Heart left ventricle (tissue), 16 donors: ENCODE measurements at places on chromosomes 5 and 9. TPM values are rescaled to one million over a fixed set of nuclear protein-coding genes. Genes with fewer than 3 reads are reported as not detected.

PCDHA11 gene
- not detected for total RNA-seq

DNA sequence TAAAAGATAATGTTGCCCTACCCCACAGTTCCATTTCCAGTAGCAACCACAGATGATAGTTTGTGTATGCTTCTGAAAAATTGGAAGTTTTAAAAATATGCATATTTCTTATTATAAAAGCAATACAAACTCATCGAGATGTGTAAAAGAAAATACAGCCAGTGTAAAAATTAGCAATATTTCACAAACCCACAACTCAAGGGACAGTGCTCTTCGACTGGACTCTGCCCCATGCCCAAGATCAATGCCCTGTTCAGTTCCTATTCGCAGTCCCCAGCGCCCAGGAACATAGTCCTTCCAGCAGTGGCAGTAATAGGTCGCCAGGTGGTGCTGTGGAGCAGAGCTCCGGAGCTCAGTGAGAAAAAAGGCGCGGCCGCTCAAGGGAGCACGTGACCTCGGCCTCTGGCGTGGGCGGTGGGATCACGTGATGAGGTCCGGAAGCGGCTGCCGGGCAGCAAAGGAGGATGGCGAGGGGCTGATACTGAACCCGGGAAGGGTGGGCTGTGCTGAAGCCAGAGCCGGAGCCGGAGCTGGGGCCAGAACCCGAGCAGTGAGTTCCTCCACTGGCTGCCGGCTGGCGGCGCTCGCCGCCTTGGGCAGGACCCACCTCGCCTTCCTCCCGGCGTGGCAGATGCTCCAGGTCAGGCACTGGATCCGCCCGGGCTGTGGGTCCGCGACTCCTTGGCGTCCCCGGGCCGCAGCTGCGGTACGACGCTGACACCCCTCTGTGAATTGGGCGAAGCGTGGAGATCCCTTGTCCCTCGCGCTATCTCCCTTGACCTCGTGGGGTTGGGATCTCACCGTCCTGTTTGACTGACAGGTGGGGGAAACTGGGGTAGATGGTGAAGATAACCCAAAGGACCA is at the start of gene SLC36A1:
SLC36A1 (plus strand) TSS at position 430 of the 864 bp plus-strand sequence. CDS start 11,190 bp downstream, outside the sequence.
- DNase-seq: peak; percentile 93

- DNase-seq: peak; percentile 54
These were observed 69.0 kb downstream of the SLC28A3 start for GRCh38 chr9:84271531-84271900.

DNA sequence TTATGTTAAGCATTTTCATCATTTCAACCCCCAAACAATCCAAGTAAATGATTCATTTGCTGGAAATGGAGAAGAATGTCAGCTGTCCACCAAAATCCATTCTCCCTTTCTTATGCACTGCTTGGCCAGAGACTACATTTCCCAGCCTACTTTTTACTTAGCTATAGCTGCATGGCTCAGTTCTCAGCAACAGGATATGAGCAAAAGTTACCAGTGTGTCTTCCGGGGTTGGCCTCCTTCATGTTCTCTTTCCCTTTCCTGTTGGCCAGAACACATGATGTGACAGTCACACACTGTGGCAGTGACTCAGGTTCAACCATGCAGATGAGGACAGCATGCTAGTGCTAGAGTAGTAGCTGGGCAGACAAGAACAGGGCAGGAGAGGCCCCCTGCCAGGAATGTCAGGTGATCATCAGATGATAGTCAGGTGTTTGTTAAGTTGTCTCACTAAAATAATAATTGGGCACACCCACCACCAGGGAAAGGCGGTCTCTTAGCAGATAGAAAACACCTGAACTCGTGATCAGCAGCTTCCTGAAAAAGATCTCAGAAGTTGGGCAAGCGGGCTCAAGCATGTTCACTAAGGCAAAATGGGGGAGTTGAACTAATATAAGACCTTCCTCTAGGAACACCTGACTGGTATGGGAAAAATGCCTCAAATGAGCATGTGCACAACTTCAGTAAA is 12.2 kb downstream of the GPR150 start:
- DNase-seq: no peak

GRCh38 chr5:74325866-74326265 is 314.7 kb downstream of the ENC1 start:
- DNase-seq: no peak

- DNase-seq: no peak
These were observed 27.9 kb downstream of the TTC1 start for GRCh38 chr5:160036884-160037283.
